ENCODE measurements at places on chromosomes 3 and 15.

GRCh38 chr3:25747033-25747432, 36.2 kb downstream of the NGLY1 start:
- no peak for DNase-seq

GRCh38 chr3:30440147-30440604, 166.2 kb upstream of the TGFBR2 start:
- no peak for DNase-seq

- no peak for DNase-seq
These were observed 3.3 kb upstream of the ABHD5 start for GRCh38 chr3:43687499-43687811.

- DNase-seq: no peak
These were observed 22.1 kb upstream of the TMEM115 start for GRCh38 chr3:50381383-50381782.

DNA sequence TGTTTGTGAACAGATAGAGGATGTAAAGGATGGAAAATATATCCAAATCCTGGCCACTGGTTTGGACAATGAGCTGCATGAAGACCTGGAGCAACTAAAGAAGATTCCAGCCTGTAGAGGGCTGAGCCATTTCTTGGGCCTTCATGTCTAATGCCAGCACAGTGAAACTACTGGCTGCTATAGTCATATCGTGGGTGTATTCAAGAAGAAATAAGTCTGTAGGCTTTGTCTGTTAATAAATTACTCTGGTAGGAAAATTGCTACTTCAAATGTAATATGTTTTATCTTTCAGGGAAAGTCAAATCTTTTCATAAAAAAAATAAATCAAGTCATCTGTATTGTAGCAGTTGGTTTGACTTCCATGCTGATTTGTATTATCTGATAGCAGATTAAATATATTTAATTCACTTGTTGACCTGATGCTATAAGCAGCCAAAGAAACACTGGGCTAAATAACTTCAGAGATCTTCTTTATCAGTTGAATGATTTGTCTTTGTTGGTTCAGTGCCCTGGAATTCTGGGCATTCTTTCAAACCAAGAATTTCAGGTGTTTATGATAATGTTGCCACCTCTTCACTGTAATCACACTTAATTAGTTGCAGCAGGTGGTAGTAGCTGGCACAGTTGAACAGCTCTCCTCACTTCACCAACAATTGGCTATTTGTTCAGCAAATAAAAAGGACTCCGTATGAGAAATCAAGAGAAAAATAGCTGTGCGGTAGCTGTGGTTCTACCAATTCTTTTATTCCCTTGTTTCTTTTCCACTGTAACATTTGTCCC, 1109.5 kb downstream of the NSUN3 start:
- no peak for DNase-seq

DNA sequence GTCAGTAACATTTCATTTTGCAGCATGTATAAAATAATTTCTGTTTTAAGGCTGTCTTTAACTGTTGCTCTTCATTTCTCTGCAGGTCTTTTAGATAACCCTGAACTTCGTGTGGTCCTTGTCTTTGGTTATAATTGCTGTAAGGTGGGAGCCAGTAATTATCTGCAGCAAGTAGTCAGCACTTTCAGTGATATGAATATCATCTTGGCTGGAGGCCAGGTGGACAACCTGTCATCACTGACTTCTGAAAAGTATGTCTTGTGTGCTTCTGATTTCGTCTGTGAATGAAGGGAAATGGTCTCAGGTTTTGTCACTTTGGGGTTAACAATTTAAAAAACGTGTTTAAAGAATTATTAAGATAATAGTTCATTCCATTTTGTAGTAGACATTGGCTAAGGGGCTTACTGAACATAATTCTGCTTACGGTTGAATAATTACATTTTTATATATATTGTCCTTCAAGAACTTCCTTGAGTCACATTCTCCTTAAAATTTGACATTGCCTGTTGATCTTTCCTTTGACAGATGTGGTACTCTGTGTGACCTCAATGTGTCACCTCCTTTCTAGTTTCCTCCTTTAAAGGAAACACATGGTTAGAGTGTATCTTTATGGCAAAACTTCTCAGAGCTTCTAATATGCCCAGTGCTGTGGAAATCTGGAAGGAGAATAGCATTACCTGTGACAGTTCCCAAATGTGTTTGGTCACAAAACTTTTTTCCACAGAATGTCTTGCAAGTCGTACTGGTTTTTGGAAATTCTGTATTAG, 26.3 kb downstream of the FBXO22 start:
- DNase-seq: no peak

DNA sequence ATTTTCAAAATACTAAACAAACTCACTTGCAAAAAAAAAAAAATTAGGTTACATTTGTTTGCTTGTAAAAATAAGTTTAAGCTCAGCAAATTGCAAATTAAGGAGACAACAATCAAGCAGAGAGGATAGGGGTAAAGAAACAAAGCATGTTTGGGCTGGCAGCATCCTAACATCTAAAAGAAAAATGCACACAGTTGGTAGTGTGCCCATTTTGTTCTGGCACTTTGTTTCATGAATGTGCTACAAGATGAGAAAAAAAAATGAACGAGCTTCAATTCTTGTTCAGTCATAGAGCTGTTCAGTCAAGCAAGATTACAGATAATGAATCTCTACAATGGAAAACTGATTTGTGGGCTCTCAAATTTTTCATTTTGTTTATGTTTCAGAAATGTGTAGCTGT, 17.7 kb upstream of the ZBBX start:
- no peak for DNase-seq

- no peak for DNase-seq
These were observed 107.1 kb upstream of the TSC22D2 start for GRCh38 chr3:150300852-150301517.

Measured in activated CD8-positive, alpha-beta memory T cell treated with anti-CD3 and anti-CD28 coated beads, Interleukin-2, amount 50 U/mL, for 48 hours (primary cell).